Skin of body (tissue), 3 donors: ENCODE measurements at places on chromosomes 2 and 18.
A peak's percentile ranks its signal among the peaks of the same experiment; 100 is the strongest.

DNA sequence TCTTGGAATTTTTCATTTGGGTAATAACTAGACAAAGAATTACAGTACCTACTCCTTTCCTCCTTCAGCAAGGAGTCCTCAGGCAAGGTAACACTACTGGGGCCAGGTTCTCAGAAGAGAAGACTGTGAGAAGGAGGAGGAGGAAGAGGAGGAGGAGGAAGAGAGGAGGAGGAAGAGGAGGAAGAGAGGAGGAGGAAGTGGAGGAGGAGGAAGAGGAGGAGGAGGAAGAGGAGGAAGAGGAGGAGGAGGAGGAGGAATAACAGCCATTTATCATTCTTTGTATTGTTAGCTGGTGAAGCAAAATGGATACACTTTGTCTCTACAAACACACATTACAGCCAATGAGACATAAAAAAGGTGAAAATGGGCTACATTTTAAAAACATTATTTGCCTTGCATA is 32.9 kb upstream of the SLC25A52 start:
- no peak for DNase-seq

DNA sequence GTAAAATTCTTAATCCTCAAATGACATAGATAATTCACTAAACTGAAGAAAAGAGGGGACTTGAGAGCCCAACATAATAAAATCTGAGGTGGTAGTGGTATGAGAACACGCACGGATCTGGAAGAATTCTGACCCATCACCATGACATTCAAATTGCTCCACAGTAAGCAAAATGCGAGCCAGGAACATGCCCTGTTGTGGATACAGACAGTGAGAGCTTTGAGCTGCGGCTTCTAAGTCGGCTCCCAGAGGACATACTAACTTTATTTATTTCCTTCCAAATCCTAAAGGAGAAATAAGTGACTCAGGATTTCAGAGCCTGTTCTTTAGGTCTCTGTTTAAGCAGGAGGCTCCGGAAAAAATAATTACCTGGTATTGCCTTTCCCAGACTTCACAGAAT is 143.4 kb upstream of the SMAD7 start:
- no peak for DNase-seq

- no peak for DNase-seq
Measured at GRCh38 chr2:199490049-199490448, 32.3 kb upstream of the SATB2 start.

DNA sequence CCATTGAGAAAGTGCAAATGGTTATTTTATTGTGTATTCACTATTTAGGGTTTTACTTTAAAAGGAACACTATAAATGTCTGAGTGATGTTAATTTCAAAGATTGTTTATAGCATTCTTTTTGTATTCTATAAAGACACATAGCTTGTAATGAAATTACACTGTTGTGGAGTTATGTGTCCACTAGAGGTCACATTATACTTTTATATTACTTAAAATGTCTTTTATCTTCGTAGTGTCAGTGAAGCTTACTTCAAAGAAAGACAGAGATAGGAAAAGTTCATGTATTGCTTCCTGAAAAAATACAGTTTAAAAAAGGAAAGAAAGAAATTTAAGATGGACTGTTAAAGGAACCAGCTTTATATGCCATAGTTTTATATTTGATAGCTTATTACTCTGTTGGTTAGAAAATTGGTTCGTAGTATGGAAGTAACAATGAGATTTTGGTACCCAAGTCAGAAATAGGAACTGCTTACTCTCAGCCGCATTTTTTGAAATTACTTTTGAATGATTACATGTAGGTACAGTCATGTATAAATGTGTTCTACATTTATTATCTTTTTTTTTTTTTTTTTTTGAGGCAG is 20.5 kb downstream of the APLF start:
- no peak for DNase-seq

GRCh38 chr2:209499069-209499468 is 75.2 kb downstream of the MAP2 start:
- no peak for DNase-seq

DNA sequence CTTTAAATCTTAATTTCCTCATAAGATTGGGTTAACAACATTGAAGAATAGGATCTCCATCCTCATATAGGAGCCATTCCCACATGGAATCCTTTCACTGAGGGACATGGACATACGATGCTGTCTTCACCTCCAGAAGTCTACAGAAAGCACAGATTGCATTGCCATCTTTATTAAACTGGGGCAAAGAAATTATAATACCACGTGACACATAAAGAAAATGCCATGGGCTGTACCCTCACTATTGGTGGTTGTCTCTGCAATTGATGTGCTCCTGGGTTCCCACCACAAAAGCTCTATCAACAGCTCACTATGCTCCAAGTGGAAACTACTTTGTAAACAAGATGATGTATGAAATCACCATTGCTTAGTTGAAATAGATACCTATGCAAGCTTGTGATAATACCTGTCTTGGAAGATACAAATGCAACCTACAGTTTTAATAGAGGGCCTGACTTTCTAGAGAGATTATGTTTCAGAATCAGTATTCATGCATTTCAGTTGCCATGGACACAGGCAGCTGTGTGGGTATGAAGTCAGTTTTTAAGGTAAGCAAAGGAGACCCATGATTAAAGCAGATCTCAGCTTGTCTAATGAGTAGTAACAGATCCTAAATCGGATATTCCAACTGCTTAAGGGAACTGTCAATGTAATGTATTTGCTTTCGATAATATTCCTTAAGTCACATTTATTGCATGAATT is 337.0 kb downstream of the RAD51AP2 start:
- DNase-seq, result no peak

DNA sequence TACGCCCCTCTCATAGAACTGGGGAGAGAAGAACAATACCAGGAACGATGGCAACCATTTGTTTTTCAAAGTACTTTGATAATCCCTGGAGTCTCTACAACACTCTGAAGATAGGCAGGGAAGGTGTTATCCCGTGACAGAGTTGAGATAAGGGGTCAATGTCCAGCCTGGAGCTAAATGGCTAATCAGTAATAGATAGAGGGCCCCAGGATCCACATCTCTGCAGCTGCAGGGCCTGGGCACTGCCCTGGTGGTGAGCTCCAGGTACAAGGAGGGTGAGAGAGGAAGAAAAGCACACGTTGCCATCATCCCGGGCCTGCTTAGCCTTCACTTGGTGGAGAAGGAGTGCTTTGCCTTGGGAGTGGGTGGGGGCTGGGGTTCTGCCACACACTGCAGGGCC is 260.6 kb downstream of the PRKCE start:
- no peak for DNase-seq

GRCh38 chr2:62379566-62379965 is 126.4 kb downstream of the TMEM17 start:
- peak; percentile 9 for DNase-seq

GRCh38 chr2:211390536-211391188 is 834.3 kb downstream of the CPS1 start:
- DNase-seq, result no peak

DNA sequence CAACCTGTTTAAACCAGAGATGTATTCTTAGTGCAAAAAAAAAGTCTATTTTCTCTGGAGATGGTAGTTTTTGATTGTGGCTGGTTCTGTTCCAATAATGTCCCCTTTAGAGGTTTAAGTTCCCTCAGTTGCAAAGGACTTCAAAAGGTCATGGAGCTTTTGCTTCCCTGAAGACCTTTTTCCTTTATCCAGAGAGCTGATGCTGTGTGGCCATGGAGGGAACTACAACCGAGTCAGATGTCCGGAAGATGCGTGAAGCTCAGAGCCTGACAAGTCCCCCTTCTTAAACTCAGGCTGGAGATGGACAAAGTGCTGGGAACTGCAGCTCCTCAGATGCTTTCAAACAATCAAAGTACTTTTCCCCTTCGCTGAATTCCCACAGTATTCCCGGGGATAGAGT is 176.1 kb downstream of the TMEM18 start:
- no peak for DNase-seq

- no peak for DNase-seq
Measured at GRCh38 chr2:177557794-177558193, 165.2 kb downstream of the AGPS start.

DNA sequence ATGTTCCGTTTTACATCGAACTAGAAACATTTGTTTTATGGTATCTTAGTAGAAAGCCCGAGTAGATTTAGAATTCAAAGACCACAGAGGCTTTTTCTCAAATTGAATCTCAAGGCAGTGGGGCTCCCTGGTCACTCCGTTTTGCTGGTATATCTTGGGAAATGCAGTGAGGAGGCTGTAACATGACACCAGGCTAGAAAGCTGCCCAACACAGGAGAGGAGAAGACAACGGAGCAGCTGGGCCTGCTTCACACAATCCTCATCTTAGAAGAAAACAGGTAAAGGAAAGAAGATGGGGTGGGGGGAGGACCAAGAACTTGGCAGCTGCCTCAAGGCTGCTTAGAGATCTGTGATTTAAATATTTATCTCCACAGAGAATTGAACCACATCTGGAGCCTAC is 38.3 kb upstream of the EPB41L3 start:
- DNase-seq, result no peak

DNA sequence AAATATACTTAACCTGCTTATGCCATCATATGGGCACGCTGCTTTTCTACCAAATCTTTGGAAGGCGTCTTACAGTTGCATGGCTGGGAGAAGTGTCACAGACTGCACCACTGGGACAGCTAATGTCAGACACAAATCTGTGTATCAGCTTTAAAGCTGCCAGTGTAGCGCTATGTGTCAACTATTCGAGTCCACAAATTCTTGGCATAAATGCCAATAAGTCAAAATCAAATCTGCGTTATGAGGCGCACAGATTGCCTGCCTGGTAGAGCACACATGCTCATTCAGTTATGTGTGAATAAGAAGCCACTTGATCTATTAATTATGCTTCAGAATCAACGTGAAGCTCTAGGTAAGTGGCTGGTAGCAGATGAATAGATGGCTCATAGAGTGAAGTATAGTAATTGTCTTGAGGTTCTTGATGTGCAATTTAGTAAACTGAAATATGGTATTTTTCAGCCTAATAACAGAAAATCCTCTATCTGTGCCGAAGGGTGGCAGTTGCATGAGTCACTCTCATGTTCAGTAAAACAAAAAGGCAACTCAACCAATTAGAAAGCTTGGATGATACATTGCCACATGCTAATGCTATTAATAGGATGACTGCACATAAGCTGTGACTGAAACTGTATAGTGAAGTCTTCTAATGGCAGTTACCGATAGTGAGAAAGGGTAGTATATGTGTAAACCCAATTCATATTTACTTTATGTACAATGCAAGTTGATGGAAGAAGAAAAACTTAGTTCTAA is 52.0 kb downstream of the DCC start:
- no peak for DNase-seq

DNA sequence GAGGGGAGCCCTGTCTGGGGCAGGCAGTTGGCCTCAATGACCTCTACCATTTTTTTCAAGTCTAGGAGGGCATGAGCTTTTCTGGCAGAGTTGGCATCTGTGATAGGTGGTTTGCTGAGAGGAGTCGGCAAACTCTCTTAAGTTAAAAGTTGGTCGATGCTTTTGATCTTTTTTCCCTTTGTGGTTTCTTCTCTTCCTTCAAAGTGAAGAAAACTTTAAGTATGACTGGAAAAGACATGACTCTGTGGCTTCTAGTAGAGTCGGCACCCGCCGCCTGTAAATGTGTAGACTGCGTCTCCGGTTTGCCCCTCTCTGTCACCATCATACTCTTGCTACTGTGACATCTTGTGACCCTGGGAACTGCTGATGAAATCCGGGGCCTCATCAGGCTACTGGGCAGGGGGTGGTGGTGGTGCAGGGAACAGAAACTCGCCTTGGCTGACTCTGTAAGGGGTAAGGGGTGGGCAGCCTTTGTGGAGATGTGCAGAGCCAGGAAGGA is 21.1 kb downstream of the INPP5D start:
- no peak for DNase-seq

DNA sequence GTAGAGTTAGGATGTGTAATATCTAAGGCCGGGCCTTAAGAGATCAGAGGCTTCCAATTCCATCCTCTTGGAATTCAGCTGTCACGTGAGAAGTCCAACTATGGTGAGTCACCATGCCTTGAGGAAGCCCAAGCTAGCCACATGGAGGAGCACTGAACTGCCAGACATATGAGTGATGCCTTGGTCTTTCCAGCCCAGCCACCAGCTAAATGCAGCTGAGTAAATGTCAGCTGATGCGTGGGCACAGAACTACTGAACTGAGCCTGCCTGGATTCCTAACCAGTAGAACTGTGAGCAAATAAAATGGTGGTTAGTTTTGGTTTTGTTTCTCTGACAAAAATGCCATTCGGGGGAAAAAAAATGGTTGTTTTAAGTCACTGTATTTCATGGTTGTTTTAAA is 153.7 kb upstream of the SERTAD2 start:
- no peak for DNase-seq

GRCh38 chr2:173091910-173092309 is 16.3 kb downstream of the MAP3K20 start:
- DNase-seq, result no peak

DNA sequence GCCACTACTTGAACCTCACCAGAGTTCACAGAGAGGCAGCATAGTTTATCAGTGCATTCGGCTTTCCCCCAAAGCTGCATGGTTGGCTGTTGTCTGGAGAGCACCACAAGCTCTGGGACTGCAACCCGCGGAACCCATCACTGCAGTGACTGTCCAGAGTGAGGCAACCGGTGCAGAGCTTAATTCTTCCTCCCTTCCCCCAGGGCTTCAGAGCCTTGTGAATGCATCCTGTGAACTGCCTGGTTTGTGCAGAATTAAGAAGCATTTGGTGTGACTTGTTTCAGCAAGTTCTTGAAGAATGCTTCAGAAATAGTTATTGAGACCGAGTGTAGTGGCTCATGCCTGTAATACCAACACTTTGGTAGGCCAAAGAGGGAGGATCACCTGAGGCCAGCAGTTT is 99.2 kb upstream of the FOSL2 start:
- peak; percentile 20 for DNase-seq

- no peak for DNase-seq
Measured at GRCh38 chr2:138274421-138275291, 226.9 kb upstream of the SPOPL start.

- no peak for DNase-seq
Measured at GRCh38 chr2:15748736-15749323, 157.2 kb downstream of the DDX1 start.

DNA sequence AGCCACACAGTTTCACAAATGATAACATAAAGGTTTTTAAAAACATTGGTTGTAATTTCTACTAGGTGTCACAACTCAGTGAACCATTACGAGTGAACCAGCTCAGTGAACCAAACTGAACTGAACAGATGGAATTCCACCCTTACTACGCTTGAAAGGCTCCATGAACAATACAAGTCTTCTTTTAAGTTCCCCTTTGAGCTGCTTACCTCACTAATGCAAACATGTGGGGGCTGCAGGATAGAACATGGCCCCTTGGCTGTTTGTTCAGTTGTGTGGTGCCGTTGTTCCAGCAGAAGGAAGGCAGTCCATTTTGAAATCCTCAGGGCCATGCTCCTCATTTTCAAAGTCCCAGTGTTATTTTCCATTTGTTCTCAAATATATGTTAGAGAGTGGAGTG is 30.7 kb upstream of the KLHL14 start:
- no peak for DNase-seq

- no peak for DNase-seq
Measured at GRCh38 chr18:61530681-61531080, 197.5 kb downstream of the CDH20 start.

- no peak for DNase-seq
Measured at GRCh38 chr2:102137138-102137537, 5.4 kb upstream of the IL1R1 start.

DNA sequence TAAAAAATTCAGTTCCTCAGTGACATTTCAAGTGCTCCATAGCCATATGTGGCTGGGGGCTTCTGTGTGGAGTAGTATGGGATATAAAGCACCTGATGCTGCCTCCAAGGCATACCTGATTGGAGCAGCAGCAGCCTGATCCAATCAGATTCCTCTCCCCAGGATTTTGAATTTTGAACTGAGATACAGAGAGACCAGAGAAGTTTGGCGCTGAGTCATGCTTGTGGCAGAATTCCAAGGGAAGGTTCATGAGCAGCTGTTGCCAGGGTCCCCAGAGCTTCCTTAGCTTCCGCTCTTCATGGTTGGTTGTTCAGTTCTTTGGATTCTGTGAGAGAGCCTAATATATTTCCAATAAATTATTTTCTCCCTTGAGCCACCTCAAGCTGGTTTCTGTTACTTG is 29.0 kb upstream of the CFAP36 start:
- peak; percentile 60 for DNase-seq
